NCI-H187 (cell line): ENCODE measurements at places on chromosomes 12 and 14.

- no peak for DNase-seq
Measured at GRCh38 chr12:93698307-93699092, 21.3 kb downstream of the CRADD start.

DNA sequence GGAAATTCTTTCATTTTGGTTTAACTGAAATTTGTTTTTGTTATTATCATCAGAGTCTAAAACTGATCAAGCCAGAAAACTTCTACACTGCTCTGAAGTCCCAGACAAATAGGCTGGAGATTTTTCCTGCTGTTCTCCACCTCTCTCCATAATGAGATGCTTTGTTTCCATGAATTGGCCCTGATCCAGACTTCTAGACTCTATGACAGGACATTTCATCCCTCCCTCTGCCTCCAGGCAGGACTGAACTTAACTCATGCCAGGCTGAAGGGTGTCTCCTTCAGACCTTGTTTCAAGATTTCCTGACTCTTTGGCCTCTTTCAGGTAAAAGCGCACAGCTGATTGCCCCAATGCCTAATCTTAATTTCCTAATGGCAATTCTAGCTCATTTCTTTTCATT, 69.1 kb upstream of the HOXC13 start:
- no peak for DNase-seq

- no peak for DNase-seq
Measured at GRCh38 chr12:81043979-81044740, 33.7 kb upstream of the ACSS3 start.

- no peak for DNase-seq
Measured at GRCh38 chr14:101019541-101019940, 116.0 kb upstream of the RTL1 start.

DNA sequence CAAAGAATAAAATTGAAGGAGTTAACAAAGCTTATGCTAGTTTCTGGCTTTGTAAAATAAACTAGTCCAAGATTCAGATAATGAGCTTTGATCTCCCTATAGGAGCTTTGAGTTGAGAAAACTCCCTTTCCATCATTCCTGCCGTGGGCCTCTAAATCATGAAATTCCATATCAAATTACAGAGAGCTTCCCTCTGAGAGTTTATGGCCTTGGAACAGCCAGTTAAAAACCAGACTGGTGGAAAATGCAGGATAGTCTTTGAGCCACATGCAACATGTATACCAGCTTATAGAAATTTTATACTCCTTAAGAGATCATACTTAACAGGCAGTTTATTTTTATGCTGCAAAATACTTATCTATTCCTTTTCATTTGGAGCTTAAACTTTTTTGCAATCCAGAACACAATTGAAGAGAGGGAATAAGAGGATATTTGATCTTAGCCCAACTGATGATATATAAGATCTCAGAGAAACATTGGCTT, 175.8 kb upstream of the ATP2B1 start:
- DNase-seq = no peak

DNA sequence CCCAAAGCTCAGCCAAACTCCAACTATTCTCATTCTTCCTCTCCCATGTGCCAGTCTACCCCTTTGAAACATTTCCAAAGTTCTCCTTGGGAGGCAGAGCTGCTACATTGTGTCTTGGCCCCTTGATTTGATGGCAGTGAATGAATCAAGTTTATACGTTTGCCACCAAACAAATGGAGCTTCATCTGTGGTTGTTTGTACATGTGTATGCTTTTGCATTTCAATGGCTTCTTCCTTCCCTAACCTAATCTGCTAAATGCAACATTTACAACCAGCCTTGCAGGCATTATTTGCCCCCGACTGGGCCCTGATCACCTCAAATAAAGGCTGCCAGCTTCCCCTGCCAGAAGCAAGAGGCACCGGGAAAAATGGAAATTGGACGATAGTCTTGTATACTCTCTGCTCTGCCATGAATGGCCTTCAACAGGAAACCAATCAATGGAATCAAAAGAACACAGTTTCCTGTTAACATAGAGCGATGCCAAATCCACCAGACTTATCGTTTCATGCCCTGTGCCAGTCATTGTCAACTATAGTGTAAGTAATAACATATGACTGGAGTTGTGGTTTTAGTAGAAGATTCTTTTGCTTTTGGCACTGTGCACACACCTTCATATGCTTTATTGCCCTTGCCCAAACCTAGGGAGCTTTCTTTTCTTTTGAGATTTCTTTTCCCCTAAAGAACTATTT, 97.8 kb downstream of the TMEM30B start:
- no peak for DNase-seq

DNA sequence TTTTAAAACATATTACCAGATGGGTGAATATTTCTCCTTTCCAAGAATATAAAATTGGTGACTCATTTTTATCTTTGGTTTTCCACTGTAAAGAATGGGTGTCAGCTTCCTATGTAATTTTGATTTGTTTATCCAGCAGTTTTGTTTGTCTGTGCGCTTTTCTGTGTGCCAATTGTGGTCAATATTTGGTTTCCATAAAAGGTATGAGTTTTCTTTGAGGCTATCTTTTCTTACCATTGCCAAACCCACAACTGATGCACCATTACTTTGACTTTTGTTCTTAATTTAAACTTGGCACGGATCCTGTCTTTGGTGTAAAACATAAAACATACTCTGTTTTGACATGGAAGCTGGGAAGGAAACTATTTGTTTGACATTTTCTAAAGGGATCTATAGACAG, 78.8 kb upstream of the NAV3 start:
- no peak for DNase-seq

- DNase-seq = no peak
Measured at GRCh38 chr14:105999361-106000028, 473.1 kb downstream of the TMEM121 start.

- DNase-seq = no peak
Measured at GRCh38 chr12:30932881-30933280, 6.3 kb downstream of the TSPAN11 start.

GRCh38 chr14:79331830-79332229, 879.5 kb downstream of the DIO2 start:
- DNase-seq = no peak

GRCh38 chr14:19975291-19975690, at the start of gene OR4K15:
TSS of gene OR4K15 (plus strand) at chr14:19975591. CDS start at chr14:19975591, 0 bp downstream.
- no peak for DNase-seq

GRCh38 chr12:50258167-50258551, 25.2 kb downstream of the LIMA1 start:
- DNase-seq = no peak
